ENCODE measurements at places on chromosomes 3 and 15.

- H3K4me3 ChIP-seq = no peak overlapping the region
- no peak for DNase-seq
- no peak overlapping the region for H3K27ac ChIP-seq
- no peaks in the 10 kb centered on the region for H3K4me1 ChIP-seq
- H3K36me3 ChIP-seq = no peaks in the 10 kb centered on the region
These were observed 151.4 kb downstream of the CHDH start for GRCh38 chr3:53694666-53695323.

DNA sequence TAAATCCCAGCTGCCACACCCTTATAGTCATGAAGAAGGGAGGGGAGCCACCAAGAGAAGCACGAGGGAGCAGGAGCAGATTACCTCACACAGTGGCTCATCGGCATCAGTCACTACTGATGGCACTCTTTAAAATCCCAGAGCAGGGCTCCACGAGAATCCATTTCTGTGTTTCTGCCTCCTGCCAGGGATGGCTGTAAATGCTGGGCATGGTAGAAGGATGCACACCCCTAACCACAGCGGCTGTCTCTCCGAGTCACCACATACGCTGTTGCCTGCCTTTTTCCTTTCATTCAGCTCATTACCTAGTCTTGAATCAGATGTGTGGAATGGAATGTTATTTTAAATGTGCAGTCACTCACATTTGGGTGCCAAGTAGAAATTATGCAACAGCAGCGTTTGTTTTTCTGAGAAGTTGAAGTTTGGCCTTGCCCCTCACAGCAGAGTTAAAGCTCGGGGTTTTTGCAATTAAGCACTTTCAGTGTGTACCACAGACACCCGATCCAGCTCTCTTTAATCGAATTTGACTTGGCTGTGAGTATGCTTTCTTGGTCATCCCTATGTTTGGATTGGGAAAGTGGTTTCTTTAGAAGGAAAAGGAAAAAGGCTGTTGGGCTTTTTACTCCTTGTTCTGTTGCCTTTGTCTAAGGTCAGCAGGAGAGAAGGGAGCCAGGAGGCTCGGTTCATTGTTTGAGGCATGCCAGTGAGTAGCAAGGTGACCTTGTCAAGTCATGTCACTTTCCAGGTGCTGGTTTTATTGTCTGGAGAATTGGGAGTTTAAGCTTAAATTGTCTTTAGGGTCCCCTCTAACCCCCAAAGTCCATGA, 284.2 kb upstream of the TPM1 start:
- H3K36me3 ChIP-seq = peaks cover 30% of the 10 kb centered on the region
- DNase-seq = peak; percentile 83
- peak overlapping the region; percentile 78 for H3K27ac ChIP-seq
- H3K4me1 ChIP-seq = peaks cover 8% of the 10 kb centered on the region
- no peaks in the 10 kb centered on the region for H3K27me3 ChIP-seq

DNA sequence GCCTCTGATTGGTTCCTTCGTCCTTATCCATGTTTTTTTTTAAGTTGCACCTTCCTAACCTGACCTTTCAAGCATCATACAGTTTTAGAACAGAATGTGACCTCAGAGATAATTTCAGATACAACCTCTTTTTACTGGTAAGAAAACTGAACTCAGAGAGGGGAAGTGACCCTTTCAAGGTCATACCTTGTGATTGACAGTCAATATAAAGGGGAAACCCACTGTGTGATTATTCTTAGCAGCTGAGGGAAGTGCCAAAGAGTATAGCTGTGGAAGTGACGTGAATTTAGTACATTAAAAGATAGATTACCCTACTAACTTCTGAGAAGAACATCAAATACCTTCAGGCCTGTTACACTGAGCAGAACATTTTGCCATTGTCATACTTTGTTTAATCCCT, 319.4 kb downstream of the NEK10 start:
- no peaks in the 10 kb centered on the region for H3K27me3 ChIP-seq
- no peak for DNase-seq
- no peaks in the 10 kb centered on the region for H3K4me1 ChIP-seq

DNA sequence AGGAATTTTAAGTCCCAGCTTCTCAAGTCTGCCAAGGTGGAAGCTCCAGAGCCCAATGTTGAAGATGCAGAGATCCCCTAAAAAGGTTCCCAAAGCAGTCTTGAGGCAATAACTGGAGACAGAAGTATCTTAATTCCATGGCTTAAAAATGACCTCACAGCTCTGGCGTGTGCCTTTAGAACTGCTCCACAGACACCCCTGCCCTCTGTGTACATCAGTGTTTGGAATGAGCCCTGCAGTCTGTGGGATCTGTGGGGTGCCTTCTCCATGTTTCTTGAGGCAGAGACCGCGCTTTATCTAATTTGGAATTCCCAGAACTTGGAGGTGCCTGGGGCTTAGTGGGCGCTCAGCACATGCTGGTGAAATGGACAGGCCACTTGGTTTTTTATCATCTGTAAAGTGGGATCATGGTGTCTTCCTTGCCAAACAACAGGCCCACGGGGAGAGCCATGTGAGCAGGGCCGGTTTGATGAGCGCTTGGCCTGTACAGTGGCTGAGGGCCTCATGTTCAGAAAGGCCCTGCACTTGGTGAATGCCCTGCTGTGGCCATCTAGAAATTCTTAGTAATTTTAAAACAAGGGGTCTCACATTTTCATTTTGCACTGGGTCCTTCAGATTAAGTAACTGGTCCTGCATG, 7.1 kb downstream of the ITGA11 start:
- no peaks in the 10 kb centered on the region for H3K36me3 ChIP-seq
- H3K27me3 ChIP-seq = no peaks in the 10 kb centered on the region
- DNase-seq = peak; percentile 55
- no peak overlapping the region for H3K4me3 ChIP-seq
- H3K27ac ChIP-seq = peak overlapping the region; percentile 54
- peaks cover 8% of the 10 kb centered on the region for H3K4me1 ChIP-seq

DNA sequence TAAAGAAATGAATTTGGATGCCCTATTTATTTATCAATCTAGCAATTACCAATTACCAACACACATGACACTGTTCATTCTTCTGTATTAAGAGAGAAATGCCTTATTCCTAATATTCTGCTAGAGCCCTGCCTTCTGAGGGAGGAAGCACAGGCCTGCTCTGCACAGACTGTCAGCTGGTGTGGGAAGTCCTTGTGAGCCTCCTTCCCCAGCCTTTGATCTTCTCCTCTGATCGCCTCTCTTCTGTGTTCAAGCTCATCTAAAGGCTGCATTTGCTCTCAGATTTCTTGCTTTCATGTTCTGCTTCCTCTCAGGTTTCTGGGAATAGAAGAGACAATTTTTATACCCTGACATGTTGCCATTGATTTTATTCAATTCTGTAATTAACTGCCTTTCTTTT, 290.6 kb upstream of the UMPS start:
- no peaks in the 10 kb centered on the region for H3K27me3 ChIP-seq
- no peak overlapping the region for H3K27ac ChIP-seq
- no peak for DNase-seq
- peaks cover 86% of the 10 kb centered on the region for H3K36me3 ChIP-seq

DNA sequence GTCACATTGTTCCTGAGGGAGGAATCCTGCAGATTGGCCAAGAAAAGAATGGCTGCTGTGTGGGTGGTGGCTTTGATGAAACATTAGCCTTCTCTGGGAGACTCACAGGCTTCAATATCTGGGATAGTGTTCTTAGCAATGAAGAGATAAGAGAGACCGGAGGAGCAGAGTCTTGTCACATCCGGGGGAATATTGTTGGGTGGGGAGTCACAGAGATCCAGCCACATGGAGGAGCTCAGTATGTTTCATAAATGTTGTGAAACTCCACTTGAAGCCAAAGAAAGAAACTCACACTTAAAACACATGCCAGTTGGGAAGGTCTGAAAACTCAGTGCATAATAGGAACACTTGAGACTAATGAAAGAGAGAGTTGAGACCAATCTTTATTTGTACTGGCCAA, 6.1 kb downstream of the PTX3 start:
- no peaks in the 10 kb centered on the region for H3K36me3 ChIP-seq
- H3K4me1 ChIP-seq = no peaks in the 10 kb centered on the region
- H3K4me3 ChIP-seq = no peak overlapping the region
- DNase-seq = no peak

DNA sequence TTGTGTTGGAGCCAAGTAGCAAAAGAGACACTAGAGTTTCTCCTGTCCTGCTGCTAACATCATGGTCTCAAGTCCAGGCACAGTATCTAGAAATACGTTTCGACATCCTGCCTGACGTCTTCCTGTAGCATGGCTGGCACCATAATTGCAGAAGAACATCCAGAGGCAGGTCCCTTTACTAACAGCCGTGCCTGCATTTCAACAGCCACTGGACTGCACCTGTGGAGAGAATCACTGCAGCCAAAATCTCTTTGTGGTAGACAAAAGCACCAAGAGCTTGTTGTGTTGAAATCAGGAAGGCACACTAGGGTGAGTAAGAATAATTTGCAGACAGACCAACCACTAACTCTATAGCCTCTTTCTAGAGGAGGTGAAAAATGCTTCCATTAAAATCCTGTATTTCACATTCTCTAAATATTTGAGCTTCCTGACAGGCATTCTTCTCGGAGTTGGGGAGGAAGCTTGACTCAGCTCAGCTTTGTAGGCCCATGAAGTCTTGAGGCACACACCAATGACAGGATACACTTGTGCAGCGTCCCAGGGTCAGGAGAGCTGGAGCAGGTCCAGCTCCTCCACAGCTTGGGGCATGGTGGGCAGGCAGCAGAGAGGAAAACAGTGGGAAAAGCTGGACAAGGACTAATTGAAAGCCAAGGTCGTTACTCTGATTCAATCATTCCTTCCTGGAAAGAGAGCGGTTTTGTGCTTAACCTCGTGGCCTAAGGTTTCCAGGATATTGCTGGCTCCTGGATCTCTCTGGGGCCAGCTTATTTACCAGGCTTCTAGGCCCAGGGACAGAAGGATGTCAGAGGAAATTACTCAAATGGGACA, 244.9 kb downstream of the FAM43A start:
- H3K27ac ChIP-seq = peak overlapping the region; percentile 33
- H3K36me3 ChIP-seq = no peaks in the 10 kb centered on the region
- peaks cover 26% of the 10 kb centered on the region for H3K4me1 ChIP-seq
- H3K27me3 ChIP-seq = no peaks in the 10 kb centered on the region
- H3K4me3 ChIP-seq = no peak overlapping the region
- no peak for DNase-seq

- no peak overlapping the region for H3K4me3 ChIP-seq
- no peak overlapping the region for H3K27ac ChIP-seq
- no peak for DNase-seq
These were observed 201.8 kb upstream of the KCNH8 start for GRCh38 chr3:18946524-18946923.

DNA sequence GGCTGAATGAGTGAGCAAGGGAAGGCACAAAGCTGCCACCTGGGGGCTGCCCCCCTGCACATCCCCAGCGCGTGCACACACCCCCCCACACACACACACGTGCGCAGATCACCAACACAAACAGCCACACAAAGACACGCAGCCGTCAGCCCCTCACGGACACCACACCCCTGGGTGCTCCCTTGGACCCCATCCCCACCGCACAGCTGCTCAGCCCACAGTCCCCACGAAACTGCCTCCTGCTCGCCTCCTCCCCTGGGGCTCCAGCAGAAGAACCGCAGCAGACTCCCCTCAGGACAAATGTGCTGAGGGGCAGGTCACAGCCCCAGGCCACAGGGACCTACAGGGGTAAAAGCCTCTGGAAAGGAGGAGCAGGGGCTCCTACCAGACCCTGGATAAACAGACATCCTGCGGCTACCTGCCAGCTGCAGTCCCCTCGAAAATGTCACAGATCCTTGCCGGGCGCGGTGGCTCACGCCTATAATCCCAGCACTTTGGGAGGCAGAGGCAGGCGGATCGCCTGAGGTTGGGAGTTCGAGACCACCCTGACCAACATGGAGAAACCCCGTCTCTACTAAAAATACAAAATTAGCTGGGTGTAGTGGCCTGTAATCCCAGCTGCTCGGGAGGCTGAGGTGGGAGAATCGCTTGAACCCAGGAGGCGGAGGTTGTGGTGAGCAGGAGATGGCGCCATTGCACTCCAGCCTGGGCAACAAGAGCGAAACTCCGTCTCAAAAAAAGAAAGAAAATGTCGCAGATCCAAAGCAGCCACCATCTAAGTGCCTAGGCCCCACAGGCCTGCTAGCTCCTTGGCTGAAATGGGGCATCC, 6.5 kb downstream of the TWF2 start:
- H3K36me3 ChIP-seq = peaks cover 60% of the 10 kb centered on the region
- H3K27ac ChIP-seq = no peak overlapping the region
- H3K27me3 ChIP-seq = no peaks in the 10 kb centered on the region
- DNase-seq = no peak
- peaks cover 5% of the 10 kb centered on the region for H3K4me1 ChIP-seq

GRCh38 chr15:57472861-57473260, 96.6 kb downstream of the CGNL1 start:
- H3K27me3 ChIP-seq = no peaks in the 10 kb centered on the region
- H3K4me3 ChIP-seq = no peak overlapping the region
- H3K36me3 ChIP-seq = no peaks in the 10 kb centered on the region
- no peaks in the 10 kb centered on the region for H3K4me1 ChIP-seq

- H3K36me3 ChIP-seq = no peaks in the 10 kb centered on the region
- no peak for DNase-seq
- no peaks in the 10 kb centered on the region for H3K27me3 ChIP-seq
- H3K4me1 ChIP-seq = no peaks in the 10 kb centered on the region
- no peak overlapping the region for H3K27ac ChIP-seq
- no peak overlapping the region for H3K4me3 ChIP-seq
These were observed 68.2 kb downstream of the RAB11A start for GRCh38 chr15:65937476-65937875.

DNA sequence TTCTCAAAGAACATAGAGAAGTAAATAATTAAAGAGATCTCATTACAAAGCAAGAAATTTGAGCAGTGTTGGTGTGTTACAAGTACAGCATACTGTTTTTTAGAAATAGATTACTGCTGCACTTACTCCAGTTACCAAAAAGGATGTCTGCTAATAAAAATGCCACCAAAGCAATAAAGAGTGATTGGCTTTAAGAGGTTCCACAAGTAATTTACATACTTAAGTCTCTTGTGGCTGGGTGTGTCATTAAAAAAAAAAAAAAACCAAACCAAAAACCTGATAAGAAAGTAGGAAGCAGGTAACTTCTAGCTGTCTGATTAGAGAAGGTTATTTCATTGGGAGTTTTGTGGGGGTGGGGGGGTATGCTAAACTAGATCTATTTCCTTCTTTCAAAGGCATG, 15.2 kb downstream of the RAB11A start:
- no peaks in the 10 kb centered on the region for H3K27me3 ChIP-seq
- no peak overlapping the region for H3K27ac ChIP-seq
- H3K4me3 ChIP-seq = no peak overlapping the region
- DNase-seq = no peak

- H3K27ac ChIP-seq = no peak overlapping the region
- DNase-seq = no peak
- H3K4me1 ChIP-seq = no peaks in the 10 kb centered on the region
- no peaks in the 10 kb centered on the region for H3K27me3 ChIP-seq
- H3K4me3 ChIP-seq = no peak overlapping the region
These were observed 9.3 kb upstream of the FBN1 start for GRCh38 chr15:48654801-48655200.

Data from ascending aorta (tissue), 2 donors.